Stimulated activated CD8-positive, alpha-beta memory T cell treated with anti-CD3 and anti-CD28 coated beads, Interleukin-4, amount 100 ng/mL, for 24 hours (primary cell): ENCODE measurements at places on chromosomes 16 and 17.

GRCh38 chr16:83206426-83206825, 579.7 kb downstream of the CDH13 start:
- no peak for DNase-seq

DNA sequence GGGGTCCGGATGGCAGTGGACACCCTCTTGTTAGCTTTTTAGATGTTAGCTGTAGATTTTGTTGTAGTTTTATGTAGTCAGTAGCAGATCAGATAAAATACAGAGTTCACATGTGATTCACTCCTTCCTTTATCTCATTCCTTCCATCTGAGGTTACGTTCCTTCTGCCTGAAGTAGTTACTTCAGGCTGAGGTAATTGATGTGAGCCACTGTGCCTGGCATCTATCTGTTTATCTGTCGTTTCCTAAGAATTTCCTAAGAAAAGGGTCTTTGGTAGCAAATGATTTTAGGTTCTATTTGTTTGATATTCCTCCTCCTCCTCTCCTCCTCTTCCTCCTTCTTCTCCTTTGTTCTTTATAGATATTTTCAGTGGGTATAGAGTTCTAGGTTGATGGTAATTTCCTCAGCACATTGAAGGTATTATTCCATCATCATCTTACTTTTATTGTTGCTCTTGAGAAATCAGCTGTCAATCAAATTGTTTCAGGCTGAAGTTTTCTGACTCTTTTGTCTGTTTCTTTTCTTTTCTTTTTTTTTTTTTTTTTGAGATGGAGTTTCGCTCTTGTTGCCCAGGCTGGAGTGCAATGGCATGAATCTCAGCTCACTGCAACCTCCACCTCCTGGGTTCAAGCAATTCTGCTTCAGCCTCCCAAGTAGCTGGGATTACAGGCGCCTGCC, 29.6 kb upstream of the FBXO47 start:
- DNase-seq, result no peak

DNA sequence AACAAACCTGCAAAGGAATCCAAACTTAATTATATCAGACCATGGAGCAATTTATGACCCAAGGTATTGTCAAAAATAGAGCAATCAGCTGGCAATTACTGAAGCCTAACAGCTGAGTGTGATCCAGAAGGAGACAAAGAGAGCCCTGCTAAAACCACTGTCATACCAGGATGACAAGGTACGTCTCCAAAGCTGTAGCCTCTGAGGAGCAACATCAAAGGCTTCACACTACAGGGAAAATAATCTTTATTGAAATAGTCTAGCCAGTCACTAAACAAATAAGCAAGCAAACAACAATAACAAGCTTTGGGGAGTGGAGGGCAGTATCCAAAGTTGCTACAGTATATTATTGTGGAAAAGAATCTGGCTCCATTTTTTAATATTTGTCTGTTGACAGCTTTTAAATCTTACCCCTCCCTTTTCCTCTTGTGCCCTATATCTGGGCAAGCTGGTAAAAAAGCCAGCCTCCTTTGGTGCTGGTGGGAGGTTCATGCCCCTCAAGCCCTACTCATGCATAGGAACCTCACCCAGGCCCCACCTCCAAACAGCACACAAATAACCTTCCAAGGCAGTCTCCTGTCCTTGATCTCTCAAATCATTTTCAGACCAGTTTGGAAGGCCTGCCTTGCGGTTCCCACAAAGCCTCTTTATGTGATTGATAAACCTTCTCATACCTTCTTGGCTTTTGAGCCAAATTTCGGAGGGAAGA, 73.7 kb downstream of the ITFG1 start:
- DNase-seq, result no peak

GRCh38 chr17:74744714-74745547, 3.5 kb upstream of the NHERF1 start:
- peak; percentile 74 for DNase-seq

DNA sequence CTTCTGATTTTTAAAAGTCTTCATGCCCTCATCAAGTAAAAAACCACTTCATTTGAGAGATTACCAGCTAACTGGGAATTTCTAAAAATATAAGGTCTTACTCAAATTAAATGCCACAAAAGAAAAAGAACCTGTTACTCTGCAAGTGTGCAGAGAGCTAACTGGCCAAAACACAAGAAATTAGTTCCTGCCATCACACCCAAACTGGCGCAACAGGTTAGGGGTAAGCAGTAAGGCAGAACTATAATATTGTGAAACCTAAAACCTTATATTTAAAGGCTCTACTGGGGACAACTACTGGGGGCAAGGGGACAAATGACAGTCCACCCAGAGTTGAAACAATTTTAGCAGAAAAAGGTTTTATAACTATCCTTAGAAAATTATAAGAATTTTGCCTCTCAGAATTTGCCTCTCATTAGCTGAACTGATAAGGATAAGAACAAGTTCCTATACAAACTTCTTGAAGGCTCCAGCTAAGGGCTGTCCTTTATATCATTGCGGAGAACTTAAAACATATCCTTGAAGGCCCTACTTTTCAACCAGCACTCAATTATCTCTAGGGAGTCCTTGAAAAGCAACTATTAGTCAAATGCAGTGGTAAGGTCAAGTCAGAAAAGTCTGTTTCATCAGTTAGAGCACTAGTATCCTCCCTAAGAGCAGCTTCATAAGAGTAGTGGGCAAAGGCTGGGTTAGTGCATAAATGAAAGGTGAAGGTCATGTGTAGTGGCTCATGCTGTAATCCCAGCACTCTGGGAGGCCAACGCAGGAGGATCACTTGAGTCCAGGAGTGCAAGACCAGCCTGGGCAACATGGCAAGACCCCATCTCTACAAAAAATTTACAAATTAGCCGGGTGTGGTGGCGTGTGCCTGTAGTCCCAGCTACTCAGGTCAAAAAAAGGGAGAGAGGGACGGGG, 31.5 kb downstream of the SMURF2 start:
- DNase-seq, result no peak

- no peak for DNase-seq
Measured at GRCh38 chr17:41452281-41452680, 11.5 kb upstream of the KRT38 start.

DNA sequence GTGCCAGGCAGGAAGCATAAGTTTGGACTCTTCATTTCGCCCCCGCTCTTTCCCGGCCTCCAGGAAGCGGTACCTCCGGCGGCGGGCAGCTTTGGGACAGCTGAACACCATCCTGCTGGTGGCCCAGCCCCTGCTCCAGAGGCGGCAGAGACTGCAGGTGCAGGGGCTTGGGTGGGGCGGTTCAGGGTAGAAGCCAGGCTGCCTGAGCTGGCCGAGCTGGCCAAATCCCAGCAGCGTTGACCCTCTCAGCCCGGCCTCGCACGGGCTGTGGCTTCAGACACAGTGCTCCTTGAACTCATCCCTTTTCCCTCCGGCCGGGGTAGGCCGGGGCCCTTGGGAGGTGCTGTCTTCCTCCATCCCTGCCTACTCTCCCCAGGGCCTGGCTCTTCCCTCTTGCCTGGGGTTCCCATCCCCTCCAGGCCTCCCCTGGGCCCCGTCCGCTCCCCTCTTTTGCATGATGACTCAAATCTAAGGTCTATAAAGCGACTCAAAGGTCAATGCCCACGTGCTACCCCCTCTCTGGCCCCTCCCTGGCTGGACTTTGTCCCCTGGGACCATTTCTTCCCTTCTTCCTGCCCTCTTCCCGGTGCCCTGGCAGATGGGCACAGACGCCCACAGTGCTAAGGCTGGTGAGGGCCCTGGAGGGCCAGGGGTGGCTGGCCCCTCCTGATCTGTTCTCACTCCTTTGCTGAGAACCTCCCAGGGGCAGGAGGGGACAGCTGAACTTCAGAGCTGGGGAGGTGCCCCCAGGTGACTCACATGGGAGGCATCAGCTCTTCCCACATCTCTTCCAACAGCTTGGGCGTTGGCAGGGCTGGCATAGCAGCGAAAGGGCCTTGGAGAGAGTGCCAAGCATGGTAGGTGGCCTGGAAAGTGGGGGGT, 22.7 kb downstream of the MYO15B start:
- DNase-seq, result no peak

GRCh38 chr17:81519284-81520020, 6.9 kb upstream of the ACTG1 start:
- peak; percentile 51 for DNase-seq

GRCh38 chr17:74758848-74759168, 10.4 kb downstream of the NHERF1 start:
- no peak for DNase-seq

DNA sequence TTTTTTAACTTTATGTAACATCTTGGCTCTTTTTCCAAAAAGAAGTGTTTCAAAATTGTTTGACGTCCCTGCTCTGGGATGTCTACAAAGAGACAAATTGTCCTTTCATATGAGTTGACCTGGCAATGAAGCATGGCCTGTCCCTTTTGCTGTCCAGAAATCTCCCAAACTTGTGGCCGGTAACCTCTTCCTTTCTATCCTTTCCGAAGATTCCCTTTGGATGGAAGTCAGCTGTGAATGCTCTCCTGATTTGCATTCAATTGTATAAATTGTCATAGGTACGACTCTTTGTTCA, 40.9 kb upstream of the FAM20A start:
- no peak for DNase-seq
